Activated CD4-positive, alpha-beta T cell treated with anti-CD3 and anti-CD28 coated beads for 48 hours (primary cell): ENCODE measurements at places on chromosomes 2 and 18.

DNA sequence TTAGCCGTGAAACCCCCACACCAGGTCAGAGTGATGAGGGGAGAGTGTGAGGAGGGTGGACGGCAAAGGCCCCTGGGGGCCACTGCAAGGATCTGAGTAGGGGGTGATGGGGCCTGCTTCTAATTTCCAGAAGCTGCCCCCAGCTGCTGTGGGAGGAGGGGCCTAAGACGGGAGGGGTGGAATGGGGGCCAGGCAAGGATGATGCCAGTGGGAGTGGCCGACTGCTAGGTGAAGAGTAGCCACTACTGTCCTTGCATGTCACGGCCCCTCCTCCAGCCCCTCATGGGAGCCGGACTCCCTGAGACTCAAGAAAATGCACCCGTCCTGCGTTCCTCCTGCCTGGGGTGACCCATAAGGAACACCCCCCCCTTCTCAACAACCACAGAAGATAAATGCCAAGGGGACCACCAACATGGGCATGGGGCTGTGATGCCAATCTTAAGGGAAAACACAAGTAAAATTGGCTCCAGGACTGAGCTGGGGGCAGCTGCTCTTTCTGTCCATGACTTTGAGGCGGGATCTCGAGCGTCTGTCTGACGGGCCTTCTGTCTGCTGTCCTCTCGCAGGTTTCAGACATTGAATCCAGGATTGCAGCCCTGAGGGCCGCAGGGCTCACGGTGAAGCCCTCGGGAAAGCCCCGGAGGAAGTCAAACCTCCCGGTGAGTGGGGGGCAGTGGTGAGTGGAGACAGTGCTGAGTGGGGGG, 24.2 kb upstream of the PRLH start:
- no peak for DNase-seq

GRCh38 chr18:9475643-9476591, 604 bp downstream of the RALBP1 start:
- DNase-seq, result peak; percentile 74

- no peak for DNase-seq
These were observed 42.4 kb downstream of the ASXL2 start for GRCh38 chr2:25835906-25836305.

- DNase-seq, result no peak
These were observed 1.8 kb upstream of the KLHL41 start for GRCh38 chr2:169507698-169508097.

GRCh38 chr2:108965540-108966289, 23.3 kb downstream of the EDAR start:
- DNase-seq, result peak; percentile 51

GRCh38 chr18:36200354-36200771, 13.1 kb downstream of the MOCOS start:
- DNase-seq, result no peak
